LNCaP clone FGC (cell line): ENCODE measurements at places on chromosomes 5 and 9.

- DNase-seq = no peak
Observed at GRCh38 chr5:53418409-53418808, 62.0 kb upstream of the FST start.

DNA sequence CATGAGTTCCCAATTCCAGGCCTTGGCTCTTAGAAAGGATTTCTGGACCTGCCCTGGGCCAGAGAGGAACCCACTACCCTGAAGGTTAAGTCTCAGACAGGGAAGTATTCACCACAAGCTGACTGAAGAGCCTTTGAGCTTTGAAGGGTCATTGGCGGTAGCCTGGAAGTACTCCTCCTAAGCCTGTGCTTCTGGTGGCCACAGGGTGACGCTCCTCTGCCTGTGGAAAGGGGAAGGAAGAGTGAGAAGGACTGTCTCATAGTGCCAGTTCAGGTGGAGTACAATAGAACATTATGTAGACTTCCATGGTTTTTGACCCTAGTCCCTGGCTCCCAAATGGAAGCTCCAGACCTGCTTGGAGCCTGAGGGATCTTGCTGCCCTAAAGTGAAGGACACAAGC, 1233.2 kb upstream of the CDH6 start:
- no peak for DNase-seq

- DNase-seq = no peak
Observed at GRCh38 chr9:94866770-94867169, 140.3 kb downstream of the AOPEP start.

DNA sequence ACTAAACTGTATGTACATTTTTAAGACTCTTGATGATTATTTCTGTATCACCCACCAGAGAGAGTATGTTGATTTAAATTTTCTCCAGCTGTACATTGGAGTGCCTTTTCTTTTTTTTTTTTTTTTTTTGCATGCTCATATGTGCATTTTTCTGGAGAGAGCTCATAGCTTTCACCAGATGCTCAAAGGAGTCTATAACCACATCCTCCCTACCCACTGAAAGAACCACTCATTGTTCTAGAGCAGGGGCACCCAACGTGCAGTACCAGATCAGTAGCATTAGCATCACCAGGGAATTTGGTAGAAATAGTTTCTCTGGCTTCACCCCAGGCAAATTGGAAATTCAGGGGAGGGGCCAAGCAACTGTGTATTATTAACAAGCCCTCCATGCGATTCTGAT, 53.9 kb upstream of the TMEM171 start:
- no peak for DNase-seq

GRCh38 chr5:176183321-176184074, 54.7 kb upstream of the SIMC1 start:
- no peak for DNase-seq

GRCh38 chr5:137206030-137206715, 293.0 kb downstream of the SPOCK1 start:
- no peak for DNase-seq

- no peak for DNase-seq
Observed at GRCh38 chr9:135602789-135603481, 36.4 kb downstream of the GLT6D1 start.

- no peak for DNase-seq
Observed at GRCh38 chr5:80403782-80404181, 4.1 kb upstream of the ZFYVE16 start.

DNA sequence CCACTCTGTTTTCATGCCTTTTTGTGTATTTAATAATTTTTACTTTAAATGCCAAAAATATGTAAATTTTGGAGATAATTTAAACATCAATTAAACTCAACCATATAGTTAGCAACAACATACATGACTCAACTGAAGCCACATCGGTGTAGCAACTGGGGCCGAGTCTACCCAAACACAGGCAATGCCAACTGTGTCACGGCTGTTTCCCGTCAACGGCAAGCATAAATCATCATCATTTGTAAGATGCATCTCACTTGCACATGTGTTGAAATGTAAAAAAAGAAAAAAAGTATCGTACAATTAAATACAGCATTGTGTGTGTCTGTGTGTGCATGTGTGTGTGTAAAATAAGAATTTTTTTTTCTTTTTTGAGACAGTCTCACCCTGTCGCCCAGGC, 160.1 kb upstream of the TAS2R1 start:
- DNase-seq = no peak

GRCh38 chr5:122492675-122493074, 180.6 kb downstream of the SNCAIP start:
- DNase-seq = no peak
